ENCODE measurements at places on chromosomes 2 and 18.

- no peak for DNase-seq
Observed at GRCh38 chr2:23373666-23374065, 11.3 kb upstream of the KLHL29 start.

- no peak for DNase-seq
Observed at GRCh38 chr2:44063033-44063432, 67.2 kb upstream of the LRPPRC start.

GRCh38 chr2:160321006-160321405 lies 120.9 kb upstream of the ITGB6 start:
- DNase-seq, result peak; percentile 46

DNA sequence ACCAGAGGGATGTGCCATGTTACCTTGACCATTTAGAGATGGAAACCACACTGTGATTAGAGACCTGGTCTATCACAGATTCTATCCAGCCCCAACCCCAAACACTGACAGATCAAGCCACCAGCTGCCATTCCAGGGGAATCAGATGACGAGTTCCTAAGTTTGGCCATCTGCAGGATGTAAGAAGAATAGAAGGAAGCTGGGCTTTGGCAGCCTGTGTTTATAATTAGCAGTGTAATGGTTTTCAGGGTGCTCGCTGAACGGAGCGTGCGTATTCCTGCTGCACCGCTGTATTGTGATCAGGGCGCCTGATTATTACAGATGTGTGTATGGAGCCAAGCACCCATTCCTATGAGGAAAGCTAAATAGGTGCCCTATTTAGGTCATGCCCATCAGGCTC lies 138.1 kb downstream of the LRRC30 start:
- no peak for DNase-seq

GRCh38 chr2:240344904-240345303 lies 90.6 kb upstream of the GPC1 start:
- DNase-seq, result no peak

DNA sequence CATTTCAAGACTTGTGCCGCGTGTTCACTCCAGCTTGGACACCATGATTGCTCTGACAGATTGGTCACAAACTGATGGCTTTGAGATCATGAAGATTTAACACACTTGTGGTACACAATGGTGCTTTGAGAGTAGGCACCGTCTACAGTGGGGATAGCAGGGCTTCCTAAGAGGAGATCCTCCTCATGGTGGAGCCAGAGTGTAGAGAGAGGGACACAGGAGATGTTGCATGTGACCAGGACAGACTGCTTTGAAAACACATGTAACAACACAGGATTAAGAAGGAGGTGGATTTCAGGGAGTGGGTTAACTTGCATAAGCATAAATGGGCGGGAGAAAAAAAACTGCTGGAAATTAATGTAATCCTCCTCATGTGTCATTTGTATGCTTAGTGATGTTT lies 95.7 kb upstream of the LINC00305 start:
- no peak for DNase-seq

DNA sequence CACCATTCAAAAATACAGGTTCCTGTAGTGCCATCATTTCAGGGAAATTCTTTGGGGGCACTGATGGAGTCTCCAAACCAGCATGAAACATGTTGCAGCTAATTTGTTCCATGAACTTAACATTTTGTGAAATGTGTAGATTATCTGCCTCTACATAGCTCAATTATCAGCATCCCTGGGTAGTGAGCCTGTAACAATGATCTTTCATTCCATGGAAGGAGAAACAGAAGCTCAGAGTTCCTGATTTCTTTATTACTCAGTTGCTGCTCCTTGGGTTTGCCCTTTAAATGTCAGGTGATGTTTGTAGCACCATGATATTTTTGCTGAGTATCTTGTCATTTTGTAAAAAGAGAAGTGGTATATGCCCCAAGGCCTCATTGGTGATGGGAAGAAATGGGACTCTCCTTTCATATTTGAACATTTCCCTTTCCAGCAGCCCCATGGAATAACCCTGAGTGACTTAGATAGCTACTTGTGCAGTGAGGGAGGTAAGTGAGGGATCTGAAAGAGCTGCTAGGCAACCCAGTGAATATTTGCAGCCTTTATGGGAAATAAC lies 146.9 kb downstream of the CERS6 start:
- peak; percentile 61 for DNase-seq

DNA sequence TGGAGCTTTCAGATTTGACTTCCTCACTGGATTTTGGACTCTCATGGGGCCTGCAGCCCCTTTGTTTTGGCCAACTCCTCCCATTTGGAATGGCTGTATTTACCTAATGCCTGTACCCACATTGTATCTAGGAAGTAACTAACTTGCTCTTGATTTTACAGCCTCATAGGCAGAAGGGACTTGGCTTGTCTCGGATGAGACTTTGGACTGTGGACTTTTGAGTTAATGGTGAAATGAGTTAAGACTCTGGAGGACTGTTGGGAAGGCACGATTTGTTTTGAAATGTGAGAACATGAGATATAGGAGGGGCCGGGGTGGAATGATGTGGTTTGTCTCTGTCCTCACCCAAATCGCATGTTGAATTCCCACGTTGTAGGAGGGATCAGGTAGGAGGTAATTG lies 233.4 kb upstream of the GALNT5 start:
- no peak for DNase-seq

GRCh38 chr2:44016282-44016681 lies 20.5 kb upstream of the LRPPRC start:
- DNase-seq, result no peak
